Esophagus muscularis mucosa (tissue), 4 donors: ENCODE measurements at places on chromosomes 13 and 19. TPM values are rescaled to one million over a fixed set of nuclear protein-coding genes. Genes with fewer than 3 reads are reported as not detected.

DNA sequence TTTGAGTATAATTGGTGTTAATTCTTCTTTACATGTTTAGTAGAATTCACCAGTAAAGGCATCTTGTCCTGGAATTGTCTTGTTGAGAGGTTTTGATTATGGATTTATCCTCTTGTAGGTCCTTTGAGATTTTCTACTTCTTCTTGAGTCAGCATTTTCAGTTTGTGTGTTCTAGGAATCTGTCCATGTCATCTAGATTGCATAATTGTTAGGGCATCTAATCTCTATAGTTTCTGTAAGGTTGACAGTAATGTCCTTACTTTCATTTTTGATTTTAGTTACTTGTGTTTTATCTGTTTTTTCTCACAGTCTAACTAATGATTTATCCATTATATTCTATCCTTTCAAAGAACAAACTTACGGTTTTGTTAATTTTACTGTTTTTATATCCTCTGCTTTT is 492.0 kb downstream of the FGF9 start:
- no peak overlapping the region for H3K4me3 ChIP-seq
- H3K4me1 ChIP-seq: no peaks in the 10 kb centered on the region
- no peaks in the 10 kb centered on the region for H3K36me3 ChIP-seq
- H3K27ac ChIP-seq: no peak overlapping the region
- no peaks in the 10 kb centered on the region for H3K27me3 ChIP-seq
- no peak for DNase-seq

- H3K4me3 ChIP-seq: no peak overlapping the region
- no peaks in the 10 kb centered on the region for H3K36me3 ChIP-seq
- H3K4me1 ChIP-seq: peaks cover 22% of the 10 kb centered on the region
- no peak for DNase-seq
- H3K27ac ChIP-seq: peak overlapping the region; percentile 90
Measured at GRCh38 chr19:2607712-2608601, 94.5 kb downstream of the GNG7 start.

GRCh38 chr19:51690454-51691073 is 2.6 kb upstream of the SPACA6 start:
- peak overlapping the region; percentile 86 for H3K4me3 ChIP-seq
- H3K27me3 ChIP-seq: no peaks in the 10 kb centered on the region
- peaks cover 22% of the 10 kb centered on the region for H3K36me3 ChIP-seq
- peak overlapping the region; percentile 100 for H3K27ac ChIP-seq
- DNase-seq: peak; percentile 92
- peaks cover 64% of the 10 kb centered on the region for H3K4me1 ChIP-seq

GRCh38 chr13:60787083-60787482 is 390.1 kb downstream of the TDRD3 start:
- H3K36me3 ChIP-seq: no peaks in the 10 kb centered on the region
- H3K27ac ChIP-seq: no peak overlapping the region
- H3K4me3 ChIP-seq: no peak overlapping the region
- H3K27me3 ChIP-seq: no peaks in the 10 kb centered on the region
- no peak for DNase-seq
- no peaks in the 10 kb centered on the region for H3K4me1 ChIP-seq

GRCh38 chr19:31275068-31275334 is 74.2 kb downstream of the TSHZ3 start:
- peaks cover 23% of the 10 kb centered on the region for H3K4me1 ChIP-seq
- no peak for DNase-seq
- H3K27me3 ChIP-seq: no peaks in the 10 kb centered on the region
- no peak overlapping the region for H3K4me3 ChIP-seq
- no peak overlapping the region for H3K27ac ChIP-seq
- H3K36me3 ChIP-seq: peaks cover 27% of the 10 kb centered on the region

GRCh38 chr13:68160466-68160865 is 930.3 kb upstream of the PCDH9 start:
- H3K27me3 ChIP-seq: no peaks in the 10 kb centered on the region
- no peak overlapping the region for H3K27ac ChIP-seq
- DNase-seq: no peak
- no peaks in the 10 kb centered on the region for H3K4me1 ChIP-seq
- H3K4me3 ChIP-seq: no peak overlapping the region

DNA sequence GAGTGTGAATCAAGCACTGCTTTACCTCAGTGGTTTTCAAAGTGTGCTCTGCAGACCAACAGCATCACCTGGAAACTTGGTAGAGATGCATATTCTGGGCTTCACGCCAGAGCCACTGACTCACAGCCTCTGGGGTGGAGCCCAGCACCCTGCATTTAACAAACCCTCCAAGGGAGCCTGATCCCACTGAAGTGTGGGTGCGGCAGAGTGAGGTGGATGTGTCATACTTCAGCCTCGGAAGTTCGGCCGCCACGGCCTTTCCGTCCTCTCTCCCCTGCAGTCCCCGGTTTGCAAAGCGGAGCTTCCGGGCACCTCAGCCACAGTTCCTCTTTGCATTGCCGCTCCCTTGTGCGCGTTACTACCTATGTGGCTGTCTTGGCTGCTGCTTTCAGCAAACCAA is 33.3 kb upstream of the MICU2 start:
- H3K4me3 ChIP-seq: no peak overlapping the region
- DNase-seq: no peak
- H3K27me3 ChIP-seq: no peaks in the 10 kb centered on the region
- no peaks in the 10 kb centered on the region for H3K36me3 ChIP-seq
- no peaks in the 10 kb centered on the region for H3K4me1 ChIP-seq

DNA sequence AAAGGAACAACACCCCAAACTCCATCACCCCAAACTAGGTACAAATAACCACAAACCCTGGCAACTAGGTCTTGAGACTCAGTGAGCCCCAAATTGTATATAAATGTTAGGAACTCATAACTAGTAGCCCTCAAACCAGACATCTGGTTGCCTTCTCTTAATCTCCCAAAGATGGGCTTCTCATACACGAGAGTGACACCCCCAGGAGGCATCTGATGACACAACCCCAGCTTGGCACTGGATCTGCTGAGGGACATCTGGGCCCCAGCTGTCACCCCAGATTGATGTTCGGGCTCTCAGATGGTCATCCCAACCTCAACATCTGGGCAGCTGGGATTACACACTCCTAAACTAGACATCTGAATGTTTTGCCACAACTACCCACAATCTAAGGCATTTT is 14.8 kb downstream of the RABAC1 start:
- H3K27me3 ChIP-seq: peaks cover 32% of the 10 kb centered on the region
- peaks cover 17% of the 10 kb centered on the region for H3K4me1 ChIP-seq
- no peaks in the 10 kb centered on the region for H3K36me3 ChIP-seq
- no peak overlapping the region for H3K4me3 ChIP-seq
- DNase-seq: no peak

DNA sequence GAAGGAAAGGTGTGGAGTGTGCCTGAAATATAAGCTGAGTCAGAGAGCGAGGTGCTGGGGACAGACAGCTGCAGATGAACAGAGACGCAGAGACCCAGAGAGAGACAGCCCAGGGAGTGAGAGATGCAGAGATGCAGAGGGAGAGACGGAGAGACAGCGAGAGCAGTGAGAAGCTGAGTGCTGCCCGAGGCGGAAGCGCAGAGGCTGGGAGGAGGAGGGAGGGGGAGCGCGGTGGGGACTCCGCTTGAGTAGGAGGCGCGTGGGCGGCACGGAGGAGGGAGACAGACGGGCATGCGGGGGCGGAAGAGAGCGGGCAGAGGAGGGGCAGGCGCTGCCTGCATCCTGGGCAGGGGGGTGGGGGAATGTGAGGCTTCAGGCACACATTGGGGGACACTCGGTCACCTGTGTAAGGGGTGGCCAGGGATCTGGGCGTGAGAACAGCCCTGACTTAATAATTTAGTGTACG is 25.7 kb downstream of the SLC8A2 start:
- H3K27ac ChIP-seq: no peak overlapping the region
- no peak overlapping the region for H3K4me3 ChIP-seq
- peaks cover 3% of the 10 kb centered on the region for H3K36me3 ChIP-seq
- H3K27me3 ChIP-seq: peaks cover 16% of the 10 kb centered on the region
- DNase-seq: no peak

DNA sequence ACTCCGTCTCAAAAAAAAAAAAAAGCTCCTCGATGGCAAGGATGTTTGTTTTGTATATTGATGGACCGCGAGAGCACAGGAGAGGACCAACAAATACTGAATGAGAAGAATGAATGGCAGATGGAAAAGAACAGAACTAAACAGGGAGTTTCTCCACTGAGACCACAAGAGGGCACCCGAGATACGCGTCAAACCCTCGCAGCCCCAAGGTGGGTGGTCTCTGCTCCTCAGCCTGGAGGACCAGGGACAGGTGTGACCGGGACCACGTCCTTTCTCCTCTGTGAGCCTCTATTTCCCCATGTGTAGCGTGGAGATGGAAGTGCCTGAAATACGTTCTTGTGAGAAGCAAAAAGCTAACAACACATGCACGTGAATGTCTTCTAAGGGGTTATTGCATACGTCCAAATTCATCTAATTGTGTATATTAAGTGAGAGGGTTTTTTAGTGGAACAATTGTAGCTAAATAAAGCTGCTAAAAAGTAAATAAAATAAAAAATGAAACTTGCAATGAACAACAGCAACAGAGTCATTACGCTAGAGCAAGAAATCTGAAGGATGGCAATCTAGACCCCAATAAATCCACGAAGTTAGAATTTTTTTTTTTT is 8.3 kb upstream of the CDC42EP5 start:
- no peaks in the 10 kb centered on the region for H3K36me3 ChIP-seq
- no peak overlapping the region for H3K4me3 ChIP-seq
- no peak for DNase-seq
- H3K27ac ChIP-seq: no peak overlapping the region
- no peaks in the 10 kb centered on the region for H3K27me3 ChIP-seq
- H3K4me1 ChIP-seq: peaks cover 9% of the 10 kb centered on the region

GRCh38 chr13:82947683-82948082 is 934.6 kb downstream of the SLITRK1 start:
- no peak overlapping the region for H3K4me3 ChIP-seq
- no peaks in the 10 kb centered on the region for H3K4me1 ChIP-seq
- no peak for DNase-seq
- H3K27ac ChIP-seq: no peak overlapping the region

GRCh38 chr13:49436890-49437289 is 7.0 kb downstream of the CAB39L start:
- H3K4me3 ChIP-seq: no peak overlapping the region
- peaks cover 6% of the 10 kb centered on the region for H3K4me1 ChIP-seq
- peak overlapping the region; percentile 45 for H3K27ac ChIP-seq
- H3K27me3 ChIP-seq: no peaks in the 10 kb centered on the region

- H3K4me3 ChIP-seq: no peak overlapping the region
- no peak for DNase-seq
- H3K27ac ChIP-seq: no peak overlapping the region
- no peaks in the 10 kb centered on the region for H3K4me1 ChIP-seq
- no peaks in the 10 kb centered on the region for H3K27me3 ChIP-seq
Measured at GRCh38 chr13:105961438-105961837, 574.0 kb downstream of the EFNB2 start.

- H3K36me3 ChIP-seq: peaks cover 98% of the 10 kb centered on the region
- H3K4me1 ChIP-seq: peaks cover 16% of the 10 kb centered on the region
- DNase-seq: no peak
- no peak overlapping the region for H3K4me3 ChIP-seq
- no peaks in the 10 kb centered on the region for H3K27me3 ChIP-seq
Measured at GRCh38 chr19:10776900-10777650, 58.9 kb downstream of the TMED1 start.

DNA sequence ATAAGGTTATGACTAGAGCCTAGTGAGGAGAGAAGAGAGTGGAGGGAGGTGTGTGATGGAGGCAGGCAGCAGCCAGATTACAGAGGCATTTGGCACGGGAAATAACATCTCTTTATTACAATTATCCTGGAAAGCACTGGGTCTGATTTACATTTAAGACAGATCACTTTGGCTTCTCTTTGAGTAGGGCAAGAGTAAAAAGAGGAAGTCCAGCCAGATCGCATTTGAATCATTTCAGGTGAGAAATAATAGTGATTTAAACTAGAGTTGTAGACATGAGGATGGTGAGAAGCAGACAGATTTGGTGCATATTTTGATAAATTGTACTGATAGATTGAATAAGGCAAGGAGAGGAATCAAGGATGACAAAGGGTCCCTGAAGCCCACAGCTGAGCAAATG is 9.6 kb upstream of the SACS start:
- no peaks in the 10 kb centered on the region for H3K4me1 ChIP-seq
- H3K4me3 ChIP-seq: no peak overlapping the region
- H3K27me3 ChIP-seq: no peaks in the 10 kb centered on the region
- H3K36me3 ChIP-seq: no peaks in the 10 kb centered on the region
- H3K27ac ChIP-seq: no peak overlapping the region

DNA sequence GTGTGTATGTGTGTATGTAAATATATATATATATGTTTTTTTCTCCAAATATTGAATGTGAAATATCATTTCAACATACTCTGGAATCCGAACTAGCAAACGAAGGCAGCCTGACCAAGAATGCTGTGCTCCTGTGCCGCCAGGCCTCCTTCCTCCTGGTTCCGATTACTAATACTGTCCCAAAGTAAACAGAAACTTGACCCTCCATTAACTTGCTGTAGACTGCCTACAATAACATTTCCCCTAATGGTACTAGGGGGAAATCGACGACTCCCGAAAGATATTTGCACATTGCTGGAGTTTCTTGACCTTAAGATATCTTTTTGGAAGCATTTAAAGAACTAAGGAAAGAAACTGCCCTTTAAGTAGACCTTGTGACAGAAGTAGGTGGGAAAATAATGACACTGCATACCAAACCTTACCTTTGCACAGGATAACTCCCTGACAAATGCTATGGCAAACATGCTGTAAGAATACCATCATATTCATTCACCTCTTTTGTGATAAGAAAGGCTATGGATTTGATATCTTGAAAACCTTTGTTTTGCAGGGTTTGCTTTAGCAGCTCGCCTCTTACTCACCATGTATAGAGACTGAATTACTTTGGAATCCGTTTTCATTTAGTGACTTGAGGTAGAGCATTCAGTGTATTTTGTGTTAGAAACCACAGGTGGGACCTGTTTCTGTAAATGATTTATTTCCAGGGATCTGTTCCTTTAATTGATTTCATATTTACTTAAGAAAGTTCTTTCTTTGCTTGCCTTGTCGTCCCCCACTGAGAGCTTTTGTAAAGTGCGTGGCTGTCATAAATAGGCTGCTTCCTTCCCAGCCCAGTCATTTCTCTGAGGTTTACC is 80.1 kb downstream of the KLF5 start:
- H3K27ac ChIP-seq: no peak overlapping the region
- H3K36me3 ChIP-seq: no peaks in the 10 kb centered on the region
- H3K4me1 ChIP-seq: no peaks in the 10 kb centered on the region
- DNase-seq: peak; percentile 39

DNA sequence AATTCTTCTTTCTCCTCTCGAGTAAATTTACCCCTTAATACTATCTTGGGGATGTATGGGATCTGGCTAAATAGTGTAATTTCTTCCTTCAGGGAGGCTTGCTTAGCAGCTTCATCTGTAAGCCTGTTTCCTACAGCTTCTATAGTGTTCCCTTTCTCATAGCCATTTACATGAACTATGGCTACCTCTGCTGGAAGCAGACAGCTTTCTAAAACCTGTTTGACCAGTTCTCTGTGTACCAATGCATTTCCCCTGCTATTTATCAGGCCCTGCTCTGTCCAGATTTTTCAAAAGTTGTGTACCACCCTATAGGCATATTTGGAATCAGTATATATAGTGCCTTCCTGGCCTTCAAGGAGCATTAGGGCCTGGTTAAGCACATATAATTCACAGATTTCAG is 113.6 kb upstream of the PCDH9 start:
- no peaks in the 10 kb centered on the region for H3K36me3 ChIP-seq
- H3K4me1 ChIP-seq: no peaks in the 10 kb centered on the region
- no peaks in the 10 kb centered on the region for H3K27me3 ChIP-seq

The OR7G1 gene
- not detected for total RNA-seq

The ARHGAP45 gene
- total RNA-seq: 17.8 TPM

The SERP2 gene
- 8.9 TPM for total RNA-seq

The ZNF20 gene
- total RNA-seq: 5.8 TPM

The EFNA2 gene
- not detected for total RNA-seq

The TRPM4 gene
- total RNA-seq: 19.9 TPM

The CERS1 gene
- total RNA-seq: 3.2 TPM

The CCL25 gene
- total RNA-seq: not detected
